ENCODE measurements at places on chromosomes 4 and X. TPM values are rescaled to one million over a fixed set of nuclear protein-coding genes. Genes with fewer than 3 reads are reported as not detected.

Gene SLC10A4
- not detected for total RNA-seq

Gene ITGB1BP2
- 4.7 TPM for total RNA-seq

Gene KIF4A
- 40.5 TPM for total RNA-seq

Gene RBM46
- total RNA-seq: not detected

Gene ANXA10
- not detected for total RNA-seq

Gene KLKB1
- 0.52 TPM for total RNA-seq

Gene NUP62CL
- total RNA-seq: 1.9 TPM

Gene ADAM29
- not detected for total RNA-seq

Gene GYPA
- total RNA-seq: not detected

Gene APLN
- total RNA-seq: 0.17 TPM

Gene CT45A10
- not detected for total RNA-seq

Gene LAMP2
- 47.7 TPM for total RNA-seq

Gene PORCN
- 13.3 TPM for total RNA-seq
